CD4-positive, alpha-beta T cell treated with Interleukin-1 beta for 1 hour (primary cell): ENCODE measurements at places on chromosomes 4 and X.
A peak's percentile ranks its signal among the peaks of the same experiment; 100 is the strongest.

DNA sequence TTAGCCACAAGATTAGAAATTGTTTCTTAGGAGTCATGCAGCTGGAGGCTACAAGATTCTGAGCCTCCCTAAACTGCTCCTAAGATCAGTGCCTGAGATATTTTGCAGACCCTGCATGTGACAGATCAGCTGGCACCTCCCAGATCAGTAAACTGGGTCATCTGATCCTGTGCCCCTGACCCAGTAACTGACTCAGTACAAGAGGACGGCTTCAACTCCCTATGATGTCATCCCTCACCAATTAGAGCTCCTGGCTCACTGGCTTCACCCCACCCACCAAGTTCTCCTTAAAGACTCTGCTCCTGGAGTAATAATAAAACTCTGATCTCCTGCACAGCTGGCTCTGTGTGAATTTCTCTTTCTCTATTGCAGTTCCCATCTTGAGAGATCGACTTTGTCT lies 45.4 kb upstream of the PNPLA4 start:
- DNase-seq = no peak

DNA sequence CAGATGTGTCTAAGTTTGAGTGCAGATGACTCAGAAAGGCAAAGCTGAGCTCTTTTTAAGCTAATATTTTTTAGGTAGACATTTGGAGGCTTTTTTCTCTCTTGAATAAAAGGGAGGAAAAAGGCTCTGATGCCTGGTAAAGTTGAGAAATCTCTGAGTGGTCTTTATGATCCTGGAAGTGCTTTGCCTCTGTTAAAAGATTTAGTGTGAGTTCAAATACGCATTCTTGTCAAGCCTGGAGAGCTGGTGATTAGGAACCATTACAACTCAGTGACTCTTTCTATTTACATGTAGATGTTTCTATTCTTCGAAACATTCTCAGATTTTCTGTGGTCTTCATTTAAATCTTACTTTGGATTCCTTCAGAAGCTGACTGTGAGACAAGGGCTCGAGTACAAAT lies 143.4 kb upstream of the MED14 start:
- no peak for DNase-seq

GRCh38 chr4:7634661-7635251 lies 200.0 kb upstream of the PSAPL1 start:
- no peak for DNase-seq

- no peak for DNase-seq
Observed at GRCh38 chr4:19992471-19993093, 259.1 kb upstream of the SLIT2 start.

DNA sequence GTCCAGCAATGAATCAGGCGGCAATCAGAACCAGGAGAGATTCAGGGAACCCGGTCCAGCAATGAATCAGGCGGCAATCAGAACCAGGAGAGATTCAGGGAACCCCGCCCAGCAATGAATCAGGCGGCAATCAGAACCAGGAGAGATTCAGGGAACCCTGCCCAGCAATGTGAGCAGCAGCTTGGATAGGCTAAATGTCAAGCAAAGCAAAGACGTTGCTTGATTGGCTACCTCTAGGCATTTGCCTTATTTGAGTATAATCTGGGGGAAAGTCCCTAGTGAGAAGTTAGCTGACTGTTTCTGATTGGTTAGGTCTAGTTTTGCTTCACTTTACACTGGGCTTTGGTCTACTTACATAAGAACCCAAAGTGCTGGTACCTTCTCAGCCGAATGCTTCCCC lies 1212.2 kb upstream of the TENM3 start:
- no peak for DNase-seq

GRCh38 chrX:103214870-103215424 lies at the start of gene BEX4:
Gene BEX4 (plus strand): TSS chrX:103215108. CDS start chrX:103216154, 1,046 bp downstream.
- peak; percentile 85 for DNase-seq

DNA sequence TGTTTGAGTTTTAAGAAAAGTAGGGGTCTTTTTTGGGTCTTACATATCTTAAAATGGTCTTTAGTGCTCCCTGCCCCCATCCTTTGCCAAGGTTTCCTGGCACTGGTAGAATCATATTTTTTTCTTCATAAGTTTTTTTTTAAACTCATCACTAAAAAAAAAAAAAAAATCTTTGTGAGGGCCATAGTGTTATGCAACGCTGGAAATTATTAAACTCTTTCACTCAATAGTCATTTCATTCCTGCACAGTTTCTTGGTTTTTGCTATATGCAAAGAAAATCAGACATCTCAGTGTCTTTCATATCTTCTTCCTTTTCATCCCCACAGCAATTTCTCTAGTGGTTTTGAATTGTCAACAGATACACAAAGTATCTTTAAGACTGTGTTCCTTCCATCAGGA lies 95.6 kb downstream of the TMA16 start:
- no peak for DNase-seq

- no peak for DNase-seq
Observed at GRCh38 chrX:31500921-31501320, 429.1 kb upstream of the FTHL17 start.

GRCh38 chr4:24002330-24002966 lies 112.6 kb upstream of the PPARGC1A start:
- DNase-seq = no peak

DNA sequence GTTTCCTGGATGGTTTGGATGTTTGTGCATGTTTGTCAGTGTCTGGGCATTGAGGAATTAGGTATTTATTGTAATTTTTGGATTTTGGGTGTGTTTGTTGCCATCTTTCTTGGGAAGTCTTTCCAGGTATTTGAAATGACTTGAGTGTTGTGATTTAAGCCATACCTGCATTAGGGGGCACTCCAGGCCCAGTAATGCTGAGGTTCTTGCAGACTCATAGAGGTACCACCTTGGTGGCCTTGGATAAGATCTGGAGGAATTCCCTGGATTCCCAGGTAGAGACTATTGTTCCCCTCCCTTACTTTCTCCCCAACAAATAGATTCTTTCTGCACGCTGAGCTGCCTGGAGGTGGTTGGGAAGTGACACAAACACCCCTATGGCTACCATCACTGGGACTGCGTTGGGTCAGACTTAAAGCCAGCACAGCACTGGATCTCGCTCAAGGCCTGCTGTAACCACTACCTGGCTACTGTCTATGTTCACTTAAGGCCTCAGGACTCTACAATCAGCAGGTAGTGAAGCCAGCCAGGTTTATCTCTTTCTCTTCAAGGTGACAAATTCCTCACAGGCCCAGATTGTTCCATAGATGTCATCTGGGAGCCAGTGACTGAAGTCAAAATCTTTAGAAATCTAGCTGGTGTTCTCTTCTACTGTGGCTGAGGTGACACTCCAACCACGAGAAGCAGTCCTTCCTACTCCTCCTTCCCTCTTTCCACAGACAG lies 643.6 kb downstream of the PDHA2 start:
- DNase-seq = no peak

DNA sequence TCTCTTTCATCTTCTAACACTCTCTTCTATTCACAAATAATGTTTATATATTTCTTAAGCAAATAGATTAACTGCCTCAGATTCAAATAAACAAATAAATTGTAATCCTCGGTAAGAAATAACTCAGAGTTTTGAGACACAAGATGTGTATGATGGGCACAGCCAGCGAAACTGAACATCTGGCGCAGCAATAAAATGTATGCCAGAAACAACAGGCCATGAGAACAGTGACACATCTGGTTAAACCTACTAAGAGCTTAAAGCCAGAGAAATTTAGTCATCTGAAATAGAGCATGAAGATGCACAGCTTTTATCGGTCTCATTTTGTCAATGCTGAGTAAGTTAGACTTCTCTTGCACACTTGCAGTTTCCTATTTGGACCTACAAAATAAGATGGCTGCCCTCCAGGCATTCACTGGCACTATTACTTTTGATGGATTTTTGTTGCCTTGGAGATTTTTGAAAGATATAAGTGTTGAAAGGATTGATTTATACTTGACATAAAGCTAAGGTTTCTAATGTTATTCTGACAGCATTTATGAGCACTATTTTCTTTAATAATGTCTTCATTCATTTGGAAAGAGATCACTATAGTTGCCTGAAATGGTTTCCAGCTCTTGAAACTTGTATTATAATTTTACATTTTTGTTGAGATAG lies 1444.0 kb downstream of the PCDH18 start:
- DNase-seq = no peak

DNA sequence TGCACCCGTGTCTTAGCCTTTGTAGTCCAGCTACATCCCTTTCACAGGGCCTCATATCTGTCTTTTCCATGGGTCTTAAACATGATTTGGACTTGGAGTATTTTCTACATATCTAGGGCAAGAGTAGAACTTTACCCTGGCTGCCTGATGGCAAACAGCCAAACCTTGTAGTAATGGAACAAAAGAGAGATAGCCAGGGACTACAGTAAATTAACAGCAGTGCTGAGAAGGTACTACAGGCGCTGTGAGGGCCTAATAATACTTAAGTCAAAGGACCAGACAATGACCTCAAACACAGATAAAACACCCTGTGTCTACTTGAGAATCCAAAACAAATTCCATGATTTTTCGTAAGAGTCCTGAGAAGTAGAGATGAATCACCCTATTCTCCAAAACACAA lies 111.0 kb upstream of the WDR17 start:
- no peak for DNase-seq

GRCh38 chr4:75042601-75043208 lies 109.8 kb downstream of the PARM1 start:
- no peak for DNase-seq

DNA sequence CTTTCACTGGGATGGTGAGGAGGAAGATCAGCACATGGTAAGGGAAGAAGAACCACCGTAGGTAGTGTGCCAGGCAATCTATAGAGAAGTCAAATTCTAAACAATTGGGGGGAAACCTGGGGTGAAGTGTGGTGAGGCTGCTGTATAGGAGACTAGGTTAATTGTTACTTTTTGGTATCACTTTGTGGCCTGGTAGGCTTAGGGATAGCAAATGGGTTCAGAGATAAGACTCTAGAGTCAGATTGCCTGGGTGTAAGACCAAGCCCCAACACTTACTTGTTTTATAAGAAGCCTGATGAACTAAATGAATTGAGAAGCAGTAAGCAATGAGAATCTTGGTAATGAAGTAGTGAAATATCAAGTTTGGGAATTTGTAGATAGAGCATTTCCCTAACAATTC lies 8.7 kb downstream of the SMAD1 start:
- no peak for DNase-seq

DNA sequence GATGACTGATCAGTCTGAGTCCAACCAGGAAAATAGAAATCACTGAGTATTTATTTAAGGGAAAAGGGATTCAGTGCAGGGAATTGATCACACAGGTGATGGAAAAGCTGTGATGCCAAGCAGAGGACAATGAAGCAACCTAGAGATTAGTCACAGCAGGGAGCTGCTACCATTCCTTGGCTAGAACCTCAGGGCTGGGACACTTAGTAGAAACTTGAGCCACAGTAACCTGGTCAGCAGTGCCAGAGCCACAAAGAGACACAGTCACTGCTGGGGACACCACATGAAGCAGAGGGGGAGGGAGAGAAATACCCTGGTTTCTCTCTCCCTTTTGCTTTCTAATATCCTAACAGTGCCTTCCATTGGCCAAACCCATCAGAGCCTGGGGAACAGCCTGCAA lies 38.7 kb downstream of the RTL9 start:
- DNase-seq = no peak

GRCh38 chrX:96770315-96770714 lies 85.7 kb downstream of the DIAPH2 start:
- DNase-seq = peak; percentile 11
